ENCODE measurements at places on chromosomes 7 and 10.
A peak's percentile ranks its signal among the peaks of the same experiment; 100 is the strongest.

DNA sequence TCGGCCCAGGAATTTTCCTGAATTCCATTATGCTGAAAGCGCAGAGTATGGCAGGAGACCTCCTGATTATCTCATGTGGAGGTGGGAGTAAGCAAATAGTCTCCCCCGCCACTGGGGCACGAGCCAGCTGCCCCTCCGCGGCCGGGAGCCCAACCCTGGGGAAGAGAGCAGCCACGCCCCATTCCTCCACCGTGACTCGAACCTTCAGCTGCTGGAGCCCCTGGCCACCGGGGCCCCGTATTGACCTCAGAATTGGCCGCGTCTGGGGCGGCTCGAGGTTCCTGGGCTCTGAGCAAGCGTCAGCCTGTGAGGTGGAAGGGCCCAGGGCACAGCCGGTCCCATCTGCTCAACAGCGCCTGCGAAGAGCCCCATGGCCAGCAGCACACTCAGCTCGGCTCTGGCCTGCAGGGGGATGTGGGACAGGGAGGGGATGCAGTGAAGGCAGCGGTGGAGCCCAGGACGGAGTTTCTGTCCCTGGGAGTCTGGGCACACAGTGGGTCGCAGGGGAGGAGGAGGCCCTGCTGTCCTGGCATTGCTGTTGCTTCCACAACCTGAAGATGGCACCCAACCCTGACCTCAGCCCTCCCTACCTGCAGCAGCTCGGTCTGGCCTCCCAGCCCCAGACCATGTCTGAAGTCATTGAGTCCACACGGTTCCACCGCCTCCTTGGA is 97.8 kb downstream of the CHST15 start:
- DNase-seq: no peak

GRCh38 chr10:55348534-55348933 is 547.5 kb upstream of the PCDH15 start:
- DNase-seq: no peak

- no peak for DNase-seq
Measured at GRCh38 chr7:157643525-157643970, 306.7 kb downstream of the DNAJB6 start.

DNA sequence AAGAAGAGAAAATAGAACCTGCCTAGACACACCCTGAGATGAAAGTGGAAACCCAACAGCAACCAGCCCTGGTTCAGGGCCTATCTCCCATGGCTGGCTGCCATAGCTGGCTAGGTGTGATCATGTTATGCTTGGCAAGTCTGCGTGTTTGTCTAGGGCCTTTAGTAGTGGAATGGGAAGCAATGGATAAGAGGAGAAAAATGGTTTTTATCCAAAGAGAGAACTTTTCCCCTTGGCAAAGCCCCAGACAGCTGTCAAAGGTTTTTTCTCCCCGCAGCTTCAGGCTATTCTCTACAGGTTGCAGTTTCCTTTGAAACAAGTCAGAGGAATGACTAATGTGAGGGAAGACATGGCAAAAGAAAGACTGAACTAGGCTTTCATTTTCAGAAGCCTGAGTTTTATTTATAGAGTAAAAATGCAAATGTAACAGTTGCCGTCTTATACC is 161.5 kb downstream of the SEMA3D start:
- no peak for DNase-seq

DNA sequence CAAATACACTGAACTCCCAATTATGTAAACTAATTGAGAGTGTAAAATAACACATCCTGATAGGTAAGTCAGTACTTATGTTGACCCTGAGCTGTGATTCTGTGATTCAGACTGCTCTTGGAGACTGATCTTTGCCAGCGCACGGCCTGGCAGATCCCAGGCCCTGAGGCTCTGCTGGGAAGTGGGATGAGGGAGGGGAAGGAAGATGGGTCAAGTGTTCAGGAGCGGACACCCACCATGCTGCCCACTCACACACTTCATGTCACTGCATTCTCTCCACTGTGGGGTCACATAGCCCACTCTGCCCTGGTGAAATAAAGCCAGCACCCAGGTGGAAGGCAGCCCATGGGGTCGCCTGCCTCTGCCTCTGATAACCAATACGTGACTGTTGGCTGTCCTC is 226.2 kb downstream of the TNS3 start:
- no peak for DNase-seq

DNA sequence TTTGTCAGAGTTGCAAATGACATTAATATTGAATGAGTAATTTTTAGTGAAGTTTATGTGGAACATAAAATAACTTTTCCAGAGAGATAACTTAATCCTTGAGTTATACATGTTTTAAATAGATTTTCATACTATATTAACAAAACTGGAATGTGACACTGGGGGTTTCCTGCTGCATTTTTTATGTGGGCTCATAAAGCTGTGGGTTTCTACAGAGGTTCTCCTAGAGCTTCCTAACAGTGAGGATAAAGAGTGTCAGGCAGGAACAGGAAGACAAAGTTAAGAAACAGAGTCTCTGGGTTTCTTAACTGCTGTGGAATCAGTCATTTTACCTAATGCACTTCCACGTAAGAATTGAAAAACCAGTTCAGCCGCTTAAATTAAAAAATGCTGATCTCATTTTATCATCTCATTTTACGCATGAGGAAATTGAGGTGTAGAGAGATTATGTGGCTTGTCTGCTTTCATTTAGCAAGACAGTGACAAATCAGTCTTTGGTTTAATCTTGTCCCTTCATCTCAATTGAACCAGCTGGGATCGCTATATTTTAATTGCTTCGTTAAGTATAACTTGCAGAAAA is 5.0 kb downstream of the CD36 start:
- peak; percentile 80 for DNase-seq

- DNase-seq: no peak
Measured at GRCh38 chr7:148962440-148962822, 65.9 kb downstream of the PDIA4 start.

DNA sequence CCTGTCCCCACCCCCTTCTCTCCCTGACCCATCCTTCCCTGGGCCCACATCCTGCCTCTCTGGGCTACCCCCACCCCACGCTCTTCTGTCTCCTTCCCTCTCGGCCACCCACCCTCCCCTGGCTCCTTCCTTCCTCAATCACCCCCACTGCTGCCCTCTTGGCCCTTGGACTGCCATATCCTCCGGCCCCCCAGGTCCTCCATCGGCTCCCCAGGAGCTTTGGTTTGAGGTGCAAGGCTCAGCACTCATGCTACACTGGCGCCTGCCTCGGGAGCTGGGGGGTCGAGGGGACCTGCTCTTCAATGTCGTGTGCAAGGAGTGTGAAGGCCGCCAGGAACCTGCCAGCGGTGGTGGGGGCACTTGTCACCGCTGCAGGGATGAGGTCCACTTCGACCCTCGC is 10.9 kb downstream of the EPHB6 start:
- no peak for DNase-seq

- DNase-seq: no peak
Measured at GRCh38 chr10:73997461-73997786, 492 bp upstream of the VCL start.

- DNase-seq: no peak
Measured at GRCh38 chr10:8269976-8270375, 215.5 kb downstream of the GATA3 start.

DNA sequence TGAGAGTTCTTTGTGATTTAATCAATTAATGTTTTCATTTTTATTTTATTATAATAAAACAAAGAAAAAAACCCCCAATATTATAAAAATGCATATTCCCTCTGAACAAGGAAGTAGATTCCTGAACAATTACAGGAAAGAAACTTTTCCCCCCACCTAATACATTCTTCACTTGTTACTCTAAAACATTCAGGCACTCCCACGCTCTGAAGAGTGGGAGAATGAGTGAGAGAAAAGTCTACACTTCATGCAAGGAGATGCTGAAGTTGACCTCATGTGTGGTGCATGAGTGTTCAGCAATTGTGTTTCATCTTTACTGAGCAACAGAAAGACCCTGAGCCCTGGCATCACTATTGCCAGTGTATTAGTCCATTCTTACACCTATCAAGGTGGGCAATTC is 244.2 kb upstream of the IGFBP3 start:
- no peak for DNase-seq

DNA sequence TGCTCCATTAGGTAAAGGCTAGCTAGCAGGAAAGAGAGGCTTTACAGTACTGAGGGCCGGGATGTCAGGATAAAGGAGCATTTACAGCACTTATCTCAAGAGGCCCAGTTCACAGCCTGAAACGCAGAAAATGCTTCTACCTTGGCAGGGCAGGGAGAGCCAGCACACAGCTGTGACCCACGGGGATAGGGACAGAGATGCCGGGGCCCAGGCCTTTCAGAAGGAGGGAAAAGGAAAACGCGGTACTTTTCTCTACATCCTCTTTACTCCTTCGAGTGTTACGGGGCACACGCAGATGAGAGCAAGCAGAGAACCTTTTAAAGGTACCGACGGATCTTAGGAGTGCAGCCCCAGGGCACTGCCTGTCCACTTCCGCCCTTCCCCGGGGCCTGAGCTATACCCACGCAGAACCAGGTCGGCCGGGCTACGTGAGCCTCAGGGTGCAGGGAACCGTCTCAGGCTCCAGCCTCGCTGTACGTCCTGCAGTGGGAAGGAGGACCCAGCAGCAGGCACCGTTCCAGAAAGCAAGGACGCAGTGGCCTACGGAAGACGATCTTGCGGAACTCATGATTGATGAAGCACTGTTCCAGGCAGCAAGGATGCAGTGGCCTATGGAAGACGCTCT is 232.3 kb downstream of the ELFN1 start:
- no peak for DNase-seq

- no peak for DNase-seq
Measured at GRCh38 chr10:20087353-20087752, 271.1 kb downstream of the PLXDC2 start.

DNA sequence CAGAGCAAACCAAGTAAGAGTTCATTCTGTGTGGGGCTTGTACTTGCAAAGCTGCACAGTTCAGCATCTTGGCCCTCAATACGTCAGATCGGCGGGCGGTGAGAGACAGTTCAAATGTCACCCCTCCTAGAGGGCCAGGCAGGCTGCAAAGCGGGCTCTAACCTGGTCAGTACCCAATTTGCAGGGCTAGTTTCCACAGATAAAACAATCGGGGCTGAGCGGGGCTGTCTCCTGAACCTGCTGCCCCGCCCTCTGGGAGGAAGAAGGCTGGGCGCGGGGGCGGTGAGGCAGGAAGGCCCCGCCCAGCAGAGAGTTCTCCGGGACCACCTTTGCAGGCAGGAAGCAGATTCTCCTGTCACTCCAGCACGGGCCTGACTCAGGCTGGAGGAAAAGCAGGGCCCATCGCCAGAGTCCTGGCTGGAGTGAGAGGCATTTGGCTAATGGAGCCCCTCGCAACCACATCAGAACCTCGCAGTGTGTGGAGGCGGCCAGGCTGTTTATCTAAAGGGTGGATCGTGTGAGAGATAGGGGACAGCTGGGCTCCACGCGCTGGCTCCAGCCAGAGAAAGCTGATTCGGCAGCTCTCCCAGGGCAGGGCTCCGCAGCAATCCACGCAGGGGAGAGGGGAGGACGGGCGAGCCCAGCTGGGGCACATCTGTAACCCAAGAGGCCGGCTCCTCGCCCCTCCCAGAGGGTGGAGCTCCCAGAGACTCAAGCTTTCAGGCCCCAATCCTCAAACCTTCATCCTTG is 83.1 kb downstream of the SH3PXD2A start:
- no peak for DNase-seq

DNA sequence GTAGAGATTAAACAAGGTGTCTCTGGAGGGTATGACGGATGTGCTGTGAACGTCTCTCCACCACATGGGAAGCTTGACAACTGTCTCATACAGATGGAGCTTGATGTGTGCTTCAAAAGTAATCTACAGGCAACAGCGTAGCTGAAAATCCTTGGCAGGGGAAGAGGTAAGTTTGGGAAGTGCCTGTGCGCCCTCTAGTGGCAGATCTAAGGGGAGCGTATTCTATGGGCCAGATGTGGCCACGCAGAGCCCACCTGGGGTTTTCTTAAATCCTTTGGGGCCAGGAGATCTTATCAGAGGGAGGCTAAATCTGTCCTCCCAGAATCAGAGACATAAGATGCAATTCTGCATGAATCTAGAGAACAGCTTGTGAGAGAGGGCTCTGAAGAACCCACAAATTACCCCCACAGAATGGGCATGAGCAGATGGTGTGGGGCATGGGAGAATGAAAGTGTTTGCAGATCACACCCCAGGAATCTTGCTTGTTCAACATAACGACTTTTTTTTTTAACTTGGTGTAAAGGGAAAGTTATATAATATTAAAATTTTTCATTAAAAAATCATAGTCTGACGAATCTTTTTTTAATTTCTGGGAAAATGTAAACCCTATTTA is 91.2 kb upstream of the MPP7 start:
- no peak for DNase-seq

DNA sequence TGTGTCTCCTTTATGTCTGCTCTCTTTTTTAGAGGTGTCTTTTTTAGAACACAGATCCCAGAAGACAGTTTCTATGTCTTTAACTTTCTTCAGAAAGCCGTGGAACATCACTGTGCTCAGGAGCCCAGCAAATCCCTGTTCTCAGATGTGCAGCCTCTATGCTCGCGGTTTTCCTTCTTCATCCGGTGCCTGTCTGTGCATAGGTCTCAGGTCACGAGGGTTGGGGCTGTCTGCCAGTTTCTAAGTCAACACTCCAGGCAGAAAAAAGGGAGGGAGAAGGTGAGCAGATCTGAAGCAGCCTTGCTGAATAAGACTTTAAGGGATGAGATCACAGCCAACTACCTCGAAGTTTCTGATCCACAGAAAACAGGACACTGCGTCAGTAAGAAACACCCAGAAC is 68.5 kb downstream of the CRTAC1 start:
- DNase-seq: no peak

GRCh38 chr10:58512491-58513187 is at the start of gene BICC1:
Gene BICC1 (plus strand): TSS chr10:58512872. CDS start chr10:58513144, 272 bp downstream.
- no peak for DNase-seq

DNA sequence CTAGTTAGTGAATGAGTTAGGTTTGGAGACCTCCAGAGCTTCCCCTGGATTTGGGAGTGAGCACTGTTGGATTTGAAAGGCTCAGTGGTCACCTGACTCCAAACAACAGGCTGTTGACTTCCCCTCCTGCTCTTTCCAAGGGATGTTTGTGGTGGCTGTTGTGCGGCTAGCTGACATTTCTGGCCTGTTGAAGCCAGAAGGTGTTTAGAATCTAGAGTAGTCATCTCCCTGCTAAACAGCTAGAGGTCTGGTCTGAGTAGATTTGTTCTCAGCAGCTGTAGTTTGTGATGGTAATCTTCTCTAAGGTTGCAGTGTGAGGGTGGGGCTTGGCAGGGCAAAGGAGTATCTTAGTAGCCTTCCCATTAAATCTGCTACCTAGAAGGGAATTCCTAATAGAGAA is 30.1 kb downstream of the BPGM start:
- DNase-seq: no peak

DNA sequence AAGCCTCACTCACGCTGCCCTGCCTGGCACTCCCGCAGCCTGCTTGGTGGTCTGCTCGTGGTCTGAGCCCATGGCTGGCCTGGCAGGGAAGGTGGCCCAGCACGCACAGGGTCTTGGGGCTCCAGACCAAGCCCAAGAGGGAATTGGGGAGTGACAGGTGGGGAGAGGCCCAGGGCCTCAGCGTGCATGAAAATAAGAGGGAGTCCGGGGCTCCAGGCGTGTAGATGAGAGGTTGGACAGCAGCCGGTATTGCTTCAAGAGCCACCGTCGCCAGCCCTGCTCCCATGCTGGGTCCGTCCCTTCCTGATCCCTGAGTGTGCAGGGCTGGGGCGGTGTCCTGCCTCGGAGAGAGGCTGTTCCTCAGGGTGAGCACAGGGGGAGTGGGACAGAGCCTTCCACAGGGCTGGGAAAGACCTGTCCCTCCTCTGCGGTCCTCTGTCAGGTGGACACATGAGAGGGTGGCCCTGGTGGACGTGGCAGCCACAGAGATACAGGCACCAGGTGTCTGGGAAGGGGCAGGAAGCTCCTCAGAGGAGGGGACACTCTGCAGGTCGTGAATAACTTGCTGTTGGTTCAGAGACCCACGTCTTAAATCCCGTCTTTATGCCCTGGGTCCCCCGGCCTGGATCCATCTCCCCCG is 113.1 kb downstream of the INPP5A start:
- DNase-seq: no peak

- no peak for DNase-seq
Measured at GRCh38 chr10:129719889-129720590, 244.0 kb downstream of the EBF3 start.
